NCI-H2107 (cell line): ENCODE measurements at places on chromosomes 13 and 19.

DNA sequence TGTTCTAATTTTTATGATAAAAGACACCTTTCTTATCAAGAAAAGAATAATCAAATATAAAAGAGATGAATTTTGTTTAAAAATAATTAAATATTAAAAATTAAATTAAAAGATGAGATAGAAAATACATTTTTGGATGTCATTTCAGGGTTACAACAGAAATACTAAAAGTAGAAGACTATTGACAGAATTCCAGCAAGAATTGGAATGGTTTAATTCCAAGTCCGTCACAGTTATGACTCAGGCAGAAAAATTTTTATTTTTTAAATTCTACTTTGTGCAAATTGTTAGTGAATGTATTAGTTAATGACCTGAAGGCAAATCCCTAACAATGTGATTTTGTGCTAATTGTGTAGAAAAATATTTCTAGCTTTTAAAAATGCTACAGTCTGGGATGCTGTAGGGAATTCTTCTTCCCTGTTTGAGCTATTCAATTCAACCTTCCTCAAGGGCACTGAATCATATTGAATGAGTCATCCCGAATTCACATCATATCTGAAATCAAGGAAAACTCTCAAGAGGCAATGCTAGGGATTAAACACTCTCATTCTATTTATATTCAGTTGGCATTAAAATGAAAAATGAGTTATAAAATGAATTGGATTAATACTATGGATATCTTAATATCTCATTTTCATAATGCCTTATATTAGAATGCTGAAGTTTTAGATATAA lies 633.5 kb upstream of the ATXN8OS start:
- no peak for DNase-seq

GRCh38 chr19:23314505-23315251 lies 64.5 kb upstream of the ZNF724 start:
- no peak for DNase-seq

DNA sequence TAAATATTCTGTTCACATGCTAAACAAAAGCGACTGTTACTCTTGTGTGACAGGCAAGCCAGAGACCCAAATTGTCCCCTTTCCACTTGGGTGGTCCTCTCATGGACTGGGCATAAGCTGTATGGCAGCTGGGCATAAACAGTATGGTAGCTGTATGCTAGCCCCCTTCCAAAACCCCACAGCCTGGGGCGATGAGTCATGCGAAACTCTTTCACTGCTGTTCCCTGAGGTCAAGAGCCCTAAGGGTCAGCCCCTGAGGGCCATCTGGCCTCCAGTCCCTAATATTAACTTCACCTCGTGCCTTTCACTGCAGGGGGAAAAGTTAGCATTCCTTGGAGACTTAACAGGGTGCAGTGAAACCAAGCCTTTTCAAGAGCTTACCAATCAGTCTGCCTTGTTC lies 45.6 kb upstream of the ZNF562 start:
- DNase-seq: no peak

DNA sequence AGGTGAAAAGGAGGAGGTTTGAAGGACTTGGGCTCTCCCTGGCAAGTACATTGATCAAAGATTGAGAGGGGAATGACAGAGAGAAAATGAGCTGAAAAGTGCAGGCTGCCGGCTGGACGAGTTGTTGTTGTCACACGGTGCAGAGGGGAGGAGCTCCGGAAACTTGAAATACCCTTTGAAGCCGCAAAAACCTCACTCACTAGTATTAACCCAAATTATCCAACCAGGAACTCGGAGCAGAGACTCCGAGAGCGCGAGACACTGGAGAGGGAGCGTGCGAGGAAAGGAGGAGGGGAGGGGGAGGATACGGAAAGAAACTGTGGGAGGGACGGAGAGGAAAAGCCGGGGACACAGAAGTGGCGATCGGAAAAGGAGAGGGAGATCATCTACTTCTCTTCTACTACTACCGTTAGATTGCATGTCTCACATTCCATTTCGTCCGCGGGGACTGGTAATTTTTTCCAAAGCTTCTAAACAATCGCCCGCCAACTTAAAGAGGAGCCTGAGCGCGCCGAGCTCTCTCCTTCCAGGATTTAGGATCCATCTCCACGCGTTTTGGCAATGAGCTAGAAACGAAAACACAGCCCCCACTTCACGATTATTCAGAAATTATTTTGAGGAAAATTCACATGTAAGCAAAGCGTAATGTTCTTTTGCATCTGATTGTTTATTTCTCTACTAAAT lies at the start of gene DACH1:
DACH1 (minus strand) TSS at position 74 of the 684 bp plus-strand sequence.
- DNase-seq: peak; percentile 53

- no peak for DNase-seq
Measured at GRCh38 chr13:101728615-101729014, 276.1 kb downstream of the ITGBL1 start.

- no peak for DNase-seq
Measured at GRCh38 chr13:99648066-99648665, 146.9 kb downstream of the TM9SF2 start.

DNA sequence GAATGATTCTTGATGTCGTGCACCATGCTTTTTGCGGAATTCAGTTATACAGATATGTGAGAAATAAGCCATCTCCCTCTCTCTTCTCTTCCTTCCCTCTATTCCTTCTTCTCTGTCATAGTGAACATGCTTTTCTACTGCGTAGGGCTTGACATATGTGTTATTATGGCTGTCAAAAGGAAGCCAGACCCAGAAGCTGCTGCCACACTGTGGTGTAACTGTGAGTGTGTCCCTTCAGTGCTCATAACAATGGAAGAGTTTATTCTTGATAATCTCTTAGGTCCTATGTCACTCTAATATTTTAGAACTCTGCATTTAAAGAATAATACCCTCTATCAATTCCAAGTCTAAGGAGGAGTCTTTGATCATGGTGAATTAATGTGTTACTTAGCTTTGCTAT lies 208.9 kb upstream of the TMTC4 start:
- DNase-seq: no peak

- DNase-seq: peak; percentile 9
Measured at GRCh38 chr13:100301418-100301817, 212.5 kb downstream of the PCCA start.

DNA sequence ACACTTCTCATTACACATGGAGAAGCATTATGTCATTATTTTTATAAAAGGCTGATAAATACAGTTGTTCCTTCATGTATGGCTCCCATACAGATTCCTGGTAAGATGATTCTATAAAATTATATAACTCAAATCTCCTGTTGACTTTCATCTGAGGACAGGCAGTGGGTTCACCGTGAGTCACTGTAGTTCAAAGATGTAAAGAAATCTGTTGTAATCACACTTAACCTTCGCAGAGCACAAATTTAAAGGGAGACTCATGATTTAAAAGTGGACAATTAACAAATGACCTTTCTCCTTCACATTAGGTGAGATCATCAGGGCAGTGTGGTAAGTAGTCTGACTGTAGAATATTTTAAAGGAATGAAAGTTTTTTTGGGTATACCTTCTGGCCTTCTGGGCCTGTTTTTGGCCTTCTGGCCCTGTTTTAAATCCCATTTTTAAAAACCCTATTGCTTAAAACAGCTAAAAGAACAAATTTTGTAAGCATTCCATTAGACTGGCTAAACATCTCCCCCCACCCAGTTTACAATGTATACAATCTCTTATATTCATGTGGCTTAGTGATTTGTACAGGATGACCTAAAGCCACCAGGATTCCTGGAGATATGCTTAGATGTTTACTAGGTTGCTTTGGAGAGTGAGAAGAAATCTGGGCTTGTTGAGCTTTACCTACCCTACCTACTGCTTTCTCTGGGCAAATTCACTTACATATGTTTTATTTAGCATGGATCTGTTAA lies 171.2 kb downstream of the ITGBL1 start:
- no peak for DNase-seq

DNA sequence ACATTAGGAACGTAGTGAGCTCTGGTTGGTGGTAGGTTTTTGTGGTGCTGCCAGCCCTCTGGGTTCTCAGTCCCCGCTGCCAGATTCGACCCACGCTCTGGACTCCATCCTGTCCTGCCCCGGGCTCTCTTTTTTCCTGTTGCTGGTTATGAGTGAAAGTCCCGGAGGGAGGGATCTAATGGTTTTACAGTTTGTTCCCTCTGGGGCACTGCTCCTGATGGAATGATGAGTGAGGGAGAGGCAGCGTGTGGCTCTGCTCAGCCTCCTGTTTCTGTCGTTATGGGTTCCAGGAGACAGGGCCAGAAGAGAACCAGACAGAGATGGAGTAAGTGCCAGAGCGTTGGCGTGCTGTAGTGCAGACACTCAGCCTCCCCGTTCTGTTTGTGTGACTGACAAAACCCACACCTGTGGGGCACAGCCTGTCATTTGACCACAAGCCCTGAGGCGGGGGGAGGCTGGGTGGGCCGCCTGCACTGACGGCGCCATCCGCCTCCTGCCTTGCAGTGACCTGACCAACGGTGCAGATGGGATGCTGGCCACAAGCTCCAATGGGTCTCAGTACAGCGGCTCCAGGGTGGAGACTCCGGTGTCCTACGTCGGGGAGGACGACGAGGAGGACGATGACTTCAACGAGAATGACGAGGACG lies 18.3 kb downstream of the ATP4B start:
- DNase-seq: no peak

DNA sequence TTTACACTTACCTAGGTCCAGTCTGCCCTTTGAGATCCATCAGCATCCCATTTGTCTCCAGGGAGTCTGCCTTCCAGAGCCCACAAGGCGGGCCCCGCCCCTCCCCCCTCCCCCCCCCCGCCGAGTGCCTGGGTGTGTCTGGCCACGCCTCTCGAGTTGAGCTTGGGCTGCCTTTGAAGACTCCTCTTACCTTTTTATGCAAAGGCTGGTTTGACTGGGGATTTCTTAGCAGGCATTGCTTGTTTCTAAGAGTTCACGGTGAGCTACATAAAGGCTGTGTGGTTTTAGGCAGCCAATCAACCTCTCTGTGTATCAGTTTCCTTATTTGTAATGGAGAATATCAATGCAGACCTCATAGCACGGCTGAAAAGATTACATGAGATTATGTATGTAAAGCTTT lies 11.3 kb downstream of the GPR12 start:
- no peak for DNase-seq

- no peak for DNase-seq
Measured at GRCh38 chr13:80430561-80430960, 89.6 kb upstream of the SPRY2 start.

- DNase-seq: no peak
Measured at GRCh38 chr13:60379837-60380565, 17.0 kb upstream of the TDRD3 start.

DNA sequence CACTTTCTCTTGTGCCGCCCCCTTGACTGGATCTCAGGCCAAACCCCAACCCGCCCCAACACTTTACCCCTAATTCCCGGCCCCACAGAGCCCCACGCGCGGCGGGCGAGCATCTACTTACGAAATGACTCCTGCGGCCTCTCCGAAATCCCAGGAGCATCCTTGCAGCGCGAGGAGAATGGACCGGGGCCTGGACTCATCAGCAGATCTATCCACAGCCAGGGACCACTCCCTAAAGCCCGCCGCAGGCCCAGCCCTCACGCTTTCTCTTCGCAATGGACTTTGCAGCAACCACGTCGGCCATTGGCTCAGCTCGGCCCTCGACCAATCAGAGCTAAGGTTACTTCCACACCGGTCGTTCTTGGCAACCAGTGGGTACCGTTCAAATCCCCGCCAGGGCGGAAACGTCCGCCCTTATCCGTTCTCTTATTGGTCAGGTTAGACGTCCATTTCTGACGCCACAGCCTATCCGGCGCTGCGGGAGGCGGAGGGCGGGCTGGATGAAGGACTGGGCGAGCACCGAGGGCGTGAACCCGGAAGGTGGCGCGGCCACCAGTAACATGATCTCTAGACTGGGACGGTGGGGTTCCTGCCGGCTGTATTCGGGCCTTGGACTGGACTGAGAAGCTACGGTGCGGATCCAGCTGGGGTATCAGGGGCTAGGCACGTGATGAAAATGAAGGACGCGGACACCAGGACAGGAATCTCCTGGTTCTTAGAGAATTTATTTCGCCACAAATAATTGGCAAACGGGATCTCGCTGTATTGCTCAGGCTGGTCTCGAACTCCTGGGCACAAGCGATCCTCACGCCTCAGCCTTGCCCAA lies at the start of the genes CEP89 and FAAP24:
CEP89 (minus strand) TSS at position 244 of the 826 bp plus-strand sequence; CDS start at position 160, 84 bp downstream.
FAAP24 (plus strand) TSS at position 528 of the 826 bp plus-strand sequence. CDS start 955 bp downstream, outside the sequence.
- peak; percentile 98 for DNase-seq

DNA sequence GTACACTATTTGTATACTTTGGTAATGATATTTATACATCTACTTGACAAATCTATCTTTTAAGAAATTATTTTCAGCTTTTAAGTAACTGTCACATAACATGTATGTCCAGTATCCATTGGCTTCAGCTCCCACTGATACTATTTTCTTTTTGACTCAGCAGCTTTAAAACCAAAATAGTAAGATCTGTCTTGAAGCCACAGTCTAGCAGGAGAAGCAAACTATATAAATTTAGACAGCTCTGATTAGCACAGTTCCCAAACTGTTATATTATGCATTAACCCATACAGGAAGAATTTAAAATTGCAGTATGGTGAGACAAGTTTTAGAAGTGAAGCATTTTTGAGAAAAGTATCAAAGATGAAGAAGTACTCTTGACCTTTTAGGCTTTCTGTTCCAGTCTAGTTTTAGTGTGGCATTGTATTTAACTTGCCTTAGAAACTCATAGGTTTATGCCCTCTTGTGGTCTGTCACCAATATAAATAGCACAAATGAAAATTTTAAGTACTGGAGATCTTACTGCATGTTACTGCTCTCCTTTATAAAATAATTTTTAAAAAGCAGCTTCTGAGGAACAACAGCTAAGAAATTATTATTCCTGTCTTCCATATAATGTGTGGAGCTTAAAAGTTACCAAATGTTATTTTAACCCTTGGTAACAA lies 24.7 kb downstream of the URI1 start:
- no peak for DNase-seq

GRCh38 chr19:58084596-58085347 lies 13.3 kb downstream of the ZSCAN18 start:
- DNase-seq: no peak

DNA sequence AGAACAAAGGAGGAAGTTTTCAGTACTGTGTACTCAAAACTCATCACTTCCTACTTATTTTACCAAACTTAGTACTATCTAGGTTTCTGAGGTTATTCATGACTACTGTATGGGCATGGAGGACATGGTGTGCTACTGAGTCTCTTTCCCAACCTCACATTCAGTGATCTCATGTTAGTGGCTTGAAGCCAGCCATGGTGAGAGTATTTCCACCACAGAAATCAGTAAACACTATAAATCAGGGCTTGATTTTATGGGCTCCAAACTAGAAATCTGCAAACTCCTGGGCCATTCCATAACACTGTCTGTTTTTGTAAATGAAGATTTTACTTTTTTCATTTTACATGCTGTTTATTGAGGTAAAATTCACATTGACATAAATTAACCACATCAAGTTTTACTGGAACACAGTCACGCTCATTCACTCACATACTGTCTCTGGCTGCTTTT lies 19.7 kb downstream of the MED26 start:
- DNase-seq: no peak

GRCh38 chr19:19460258-19460731 lies 54.8 kb downstream of the GATAD2A start:
- no peak for DNase-seq

DNA sequence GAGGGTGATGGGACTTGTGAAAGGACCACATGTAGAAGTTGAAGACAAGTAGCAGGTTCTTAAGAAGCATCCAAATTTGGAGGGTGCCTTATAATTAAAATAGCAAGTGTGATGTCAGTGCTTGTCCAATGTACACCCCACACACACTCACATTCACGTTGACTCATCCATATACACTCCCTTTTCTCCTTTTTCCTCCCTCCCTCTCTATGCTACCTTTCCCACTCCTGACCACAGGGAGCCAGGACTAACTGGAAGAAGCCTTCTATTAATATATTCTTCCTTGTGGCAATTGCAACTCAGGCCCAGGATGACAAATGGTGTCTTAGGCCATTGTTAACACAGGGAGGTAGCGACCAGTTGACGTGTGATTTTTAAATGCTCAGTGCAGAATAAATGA lies 16.3 kb upstream of the GPR183 start:
- no peak for DNase-seq
